ENCODE measurements at places on chromosomes 3 and 15.

DNA sequence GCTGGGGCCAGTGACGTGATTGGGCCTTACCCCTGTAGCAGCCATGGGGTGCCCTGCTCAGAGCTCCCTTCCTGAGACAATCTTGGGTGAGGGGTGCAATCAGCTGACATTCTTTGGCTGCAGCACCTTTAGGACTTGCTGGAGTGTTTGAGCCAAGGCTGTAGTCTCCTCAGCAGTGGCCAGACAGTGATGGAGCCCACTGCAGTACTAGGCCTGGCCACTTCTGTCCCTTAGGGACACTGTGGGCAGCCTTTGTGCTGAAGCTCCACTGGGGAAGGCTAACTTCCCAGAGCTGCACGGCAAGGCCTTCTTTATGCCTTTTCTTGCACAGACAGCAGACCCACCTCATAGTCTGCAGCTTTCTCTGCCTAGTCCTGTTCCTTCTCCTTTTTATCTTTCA, 284.9 kb upstream of the IGF1R start:
- no peak for DNase-seq

DNA sequence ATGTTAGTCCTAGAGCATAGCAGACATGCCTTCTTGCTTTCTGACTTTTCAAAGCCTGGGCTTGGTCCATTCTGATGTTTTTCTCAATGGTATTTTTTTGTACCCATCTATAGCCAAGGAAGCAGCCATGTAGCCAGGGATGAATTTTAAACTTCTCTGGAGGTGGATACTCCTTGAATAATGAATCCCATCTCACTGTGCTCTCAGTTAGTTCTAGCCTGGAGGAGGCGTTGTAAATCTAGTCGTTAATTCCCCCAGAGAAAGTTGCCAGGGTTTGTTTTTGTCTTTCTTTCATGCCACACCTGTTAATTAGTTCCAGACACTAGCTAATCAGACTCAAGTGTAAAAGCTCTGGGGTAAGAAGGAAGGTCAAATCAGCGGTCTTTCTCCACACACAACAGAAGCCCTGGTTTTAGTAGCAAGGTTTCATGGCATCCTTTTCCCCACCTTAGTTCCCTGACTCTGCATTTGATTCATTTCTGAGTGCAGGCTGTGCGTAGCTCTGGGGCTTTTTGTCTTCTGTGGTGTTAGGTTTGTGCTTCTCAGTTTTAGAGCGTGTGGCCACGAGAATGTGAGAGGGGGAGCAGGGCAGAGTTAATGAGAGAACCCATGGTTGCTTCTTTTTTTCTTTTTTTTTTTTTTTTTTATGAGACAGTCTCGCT, 19.7 kb downstream of the PTPRG start:
- no peak for DNase-seq

DNA sequence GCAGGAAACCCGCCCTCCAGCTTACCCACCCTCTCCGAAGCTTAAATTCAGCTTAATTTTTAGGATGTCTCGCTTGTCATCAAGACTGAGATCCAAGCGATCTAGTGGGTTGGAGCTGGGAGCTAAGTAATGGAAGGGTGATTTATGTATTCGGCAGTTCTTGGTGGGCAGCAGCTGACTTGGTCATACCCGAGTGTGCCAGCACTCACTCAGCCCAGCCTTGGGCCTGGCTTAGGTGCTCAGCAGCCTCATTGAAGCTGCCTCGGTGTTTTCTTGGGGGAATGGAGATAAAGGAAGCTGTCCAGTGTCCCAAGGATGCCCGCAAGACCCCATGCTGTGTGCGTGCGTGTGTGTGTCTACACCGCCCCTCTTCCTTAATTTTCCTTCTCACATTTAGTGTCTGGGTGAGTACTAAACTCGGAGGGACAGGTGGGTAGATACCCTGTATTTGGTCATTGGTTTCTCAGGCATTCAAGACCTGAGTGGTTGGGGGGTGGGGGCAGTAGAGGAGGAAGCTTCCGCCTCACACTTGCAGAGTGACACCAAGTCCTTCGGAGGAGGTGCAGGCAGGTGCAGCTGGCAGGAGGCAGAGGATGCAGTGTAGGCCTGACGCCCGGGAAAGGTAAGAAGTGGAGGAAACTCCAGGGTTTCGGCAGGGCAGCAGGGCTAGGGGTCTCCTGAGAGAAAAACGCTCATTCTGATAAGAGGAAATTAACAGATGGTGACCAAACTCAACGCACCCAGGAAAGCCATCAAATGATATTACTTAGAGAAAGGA, 92.8 kb downstream of the PCSK6 start:
- DNase-seq: no peak

DNA sequence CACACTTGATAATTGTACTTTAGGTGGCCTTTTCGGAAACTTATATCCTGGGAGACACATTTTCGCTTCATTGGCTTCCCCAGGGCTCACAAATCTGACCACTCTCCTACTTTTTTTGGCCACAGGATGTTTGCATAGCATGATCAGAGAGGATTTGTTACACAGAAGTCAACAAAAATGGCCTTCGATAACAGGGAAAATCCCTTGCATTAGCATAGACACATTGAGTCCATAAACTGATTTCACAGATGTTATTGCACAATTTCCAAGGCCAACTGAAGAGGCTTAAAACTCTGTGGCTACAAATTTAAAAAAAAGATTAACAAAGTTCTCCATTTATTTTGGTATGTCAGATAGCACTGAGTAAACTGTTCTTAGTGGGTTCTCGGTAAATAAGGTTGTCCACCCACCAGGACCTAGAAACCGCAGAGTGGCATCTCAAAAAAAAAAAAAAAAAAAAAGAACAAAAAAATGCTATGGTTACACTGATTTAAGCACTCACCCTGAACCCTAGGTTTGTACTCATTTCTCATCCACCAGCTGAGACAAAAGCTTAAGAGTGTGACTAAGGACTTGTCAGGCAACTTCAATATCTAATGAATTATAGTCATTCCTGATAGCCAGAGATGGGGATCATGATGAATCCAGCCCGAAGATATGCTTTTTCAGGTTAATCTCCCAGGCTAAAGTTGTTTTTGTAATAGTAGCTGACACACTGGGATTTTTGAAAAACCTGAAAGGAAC, 188.9 kb upstream of the SYNPR start:
- DNase-seq: no peak

GRCh38 chr3:124772081-124772831, 42.0 kb downstream of the UMPS start:
- no peak for DNase-seq

DNA sequence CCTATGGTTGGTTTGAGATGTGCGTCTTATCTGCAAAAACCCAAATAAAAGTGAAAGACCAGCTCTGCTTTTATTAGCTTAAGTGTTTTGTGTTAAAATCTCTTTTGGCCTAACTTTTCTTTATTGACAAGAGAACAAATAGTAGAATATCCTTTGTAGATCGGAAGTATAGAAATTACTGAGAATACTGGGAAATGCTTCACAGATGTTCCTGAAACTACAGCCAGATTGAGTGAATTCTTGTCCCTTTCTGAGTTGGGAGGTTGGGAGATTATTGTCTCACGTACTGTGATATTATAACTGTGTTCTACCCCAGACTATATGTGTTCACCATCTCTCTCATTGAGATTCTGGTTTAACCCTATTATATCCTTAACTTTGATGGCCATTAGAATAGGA, 21.7 kb downstream of the RAB8B start:
- DNase-seq: no peak

Data from activated CD8-positive, alpha-beta memory T cell treated with anti-CD3 and anti-CD28 coated beads for 1 hour (primary cell).